ENCODE measurements at places on chromosomes 12 and 14. TPM values are rescaled to one million over a fixed set of nuclear protein-coding genes. Genes with fewer than 3 reads are reported as not detected.

- DNase-seq = no peak
Observed at GRCh38 chr12:5770727-5771126, 174.3 kb downstream of the ANO2 start.

GRCh38 chr14:21526672-21527317 lies 649 bp upstream of the SALL2 start:
- DNase-seq = no peak

GRCh38 chr14:32977913-32978312 lies 39.2 kb downstream of the NPAS3 start:
- no peak for DNase-seq

GRCh38 chr12:115763376-115763775 lies 514.1 kb downstream of the MED13L start:
- DNase-seq = no peak

L3HYPDH gene
- total RNA-seq = 62.8 TPM

BATF gene
- total RNA-seq = 8.1 TPM

- peak; percentile 30 for DNase-seq
Observed at GRCh38 chr14:92595267-92595666, 81.7 kb downstream of the RIN3 start.

GRCh38 chr12:78101946-78102635 lies 271.4 kb downstream of the NAV3 start:
- no peak for DNase-seq

Measured in mesenteric fat pad (tissue), 1 donor.